ENCODE measurements at places on chromosomes 5 and 9.

DNA sequence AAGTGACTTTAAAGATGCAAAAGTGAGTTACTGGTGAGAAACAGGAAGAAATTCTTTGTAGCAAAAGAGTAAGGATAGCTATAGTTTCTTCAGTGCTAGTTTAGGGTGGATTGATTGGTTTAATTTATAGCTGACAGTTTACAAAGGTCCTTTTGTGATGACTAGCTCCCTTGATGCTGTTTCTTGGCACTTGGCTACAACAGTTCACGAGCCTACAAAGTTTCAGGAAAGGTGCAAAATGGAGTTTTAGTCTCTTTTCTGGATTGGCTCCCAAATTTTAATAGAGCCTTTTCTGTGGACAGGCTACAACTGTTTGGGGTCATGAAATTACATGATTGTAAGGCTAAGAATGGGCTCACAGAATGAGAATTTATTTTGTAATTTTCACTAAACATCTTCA lies 40.9 kb upstream of the BNIP1 start:
- DNase-seq, result no peak

DNA sequence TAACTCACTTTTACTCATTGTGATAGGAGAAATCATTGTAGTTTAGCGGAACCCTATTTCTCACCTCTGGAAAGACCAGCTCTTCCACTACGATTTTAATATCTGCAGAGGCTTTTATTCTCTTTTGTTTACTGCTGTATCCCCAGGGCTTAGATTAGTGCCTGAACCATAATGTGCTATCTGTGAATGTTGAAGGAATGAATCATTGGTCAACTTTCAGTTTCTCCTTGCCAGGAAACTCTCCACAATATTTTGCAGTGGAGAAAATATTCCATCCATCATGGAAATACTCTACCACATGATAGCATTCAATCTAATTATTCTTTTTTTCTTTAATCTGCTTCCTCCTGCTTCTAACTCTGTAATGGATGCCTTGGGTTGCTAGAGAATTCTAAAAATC lies 263.5 kb upstream of the PTPRD start:
- peak; percentile 58 for DNase-seq

DNA sequence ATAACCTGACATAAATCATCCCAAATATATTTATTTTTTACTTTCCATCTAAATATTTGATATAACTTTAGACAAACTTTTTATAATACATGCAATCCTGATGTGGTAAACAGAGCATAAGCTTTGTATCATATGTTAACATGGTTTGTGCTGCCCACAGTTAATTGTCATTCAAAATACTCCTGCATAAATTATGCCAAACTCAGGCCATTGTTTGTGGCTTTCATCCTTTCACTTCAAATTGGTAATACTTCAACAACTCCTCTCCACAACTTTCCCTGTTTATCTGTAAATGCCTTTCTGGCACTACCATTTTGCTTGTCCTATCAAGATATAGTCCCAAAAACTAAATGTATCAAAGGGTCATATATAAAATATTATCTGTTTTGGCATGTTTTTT lies 586.7 kb downstream of the HINT1 start:
- DNase-seq, result no peak

GRCh38 chr5:158308429-158309025 lies 449.6 kb upstream of the CLINT1 start:
- DNase-seq, result no peak

GRCh38 chr5:180873615-180874520 lies 12.8 kb upstream of the ZFP62 start:
- DNase-seq, result peak; percentile 30

GRCh38 chr5:142939884-142940283 lies 169.7 kb downstream of the ARHGAP26 start:
- DNase-seq, result peak; percentile 37

DNA sequence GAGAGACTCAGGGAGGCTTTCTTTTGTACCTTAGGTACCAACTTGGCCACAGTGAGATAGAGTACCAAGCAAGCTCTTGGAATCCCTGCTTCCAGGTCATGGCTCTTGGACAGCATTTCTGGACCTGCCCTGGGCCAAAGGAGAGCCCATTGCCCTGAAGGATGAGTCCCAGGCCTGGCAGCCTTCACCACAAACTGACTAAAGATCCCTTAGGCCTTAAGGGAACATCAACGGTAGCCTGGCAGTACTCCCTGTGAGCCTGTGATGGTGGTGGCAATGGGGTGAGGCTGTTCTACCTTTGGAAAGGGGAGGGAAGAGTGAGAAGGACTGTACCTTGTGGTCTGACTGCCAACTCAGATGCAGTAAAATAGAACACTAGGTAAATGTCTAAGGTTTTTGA lies 334.6 kb downstream of the SPOCK1 start:
- DNase-seq, result no peak

DNA sequence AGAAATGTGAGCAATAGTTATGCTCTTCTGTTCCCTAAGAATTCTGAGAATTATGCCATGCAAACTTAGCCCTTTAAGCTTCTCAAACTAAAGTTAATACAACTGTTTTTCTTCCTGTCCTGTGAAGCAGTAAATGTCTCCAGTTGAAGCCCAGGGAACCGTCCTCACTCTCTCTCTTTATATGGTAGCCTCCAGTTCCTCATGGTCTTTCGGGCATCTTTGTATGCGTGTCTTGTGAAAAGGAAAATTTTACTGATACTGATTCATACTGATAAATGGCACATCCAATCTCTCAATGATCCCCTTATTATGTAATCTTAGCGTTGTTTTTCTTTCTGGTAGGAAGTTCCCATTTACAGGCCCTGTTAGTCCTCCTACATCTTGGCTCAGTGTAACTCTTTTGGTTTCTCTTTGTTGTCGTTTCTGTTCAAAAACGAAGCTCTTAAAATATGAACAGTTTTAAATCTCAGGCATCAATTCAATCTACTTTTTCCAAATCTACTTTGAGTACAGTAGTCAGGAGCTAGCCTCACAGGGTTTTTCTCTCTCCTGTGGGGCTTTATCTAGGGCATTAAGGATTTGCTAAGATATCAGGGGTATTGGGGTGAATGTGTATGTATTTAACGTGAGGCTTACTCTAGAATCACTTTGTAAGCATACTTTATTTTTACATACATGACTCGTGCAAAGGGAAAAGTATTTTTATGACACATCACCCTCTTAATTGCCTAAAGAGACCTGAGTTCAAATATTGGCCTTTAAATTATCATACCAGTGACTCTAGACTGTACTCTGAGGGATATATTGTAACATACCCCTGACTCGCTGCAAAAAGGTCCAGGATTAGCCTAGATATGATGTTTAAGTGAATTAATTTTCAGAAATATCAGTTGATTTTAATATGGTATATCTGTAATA lies 258.0 kb downstream of the NR3C1 start:
- DNase-seq, result no peak

- DNase-seq, result no peak
Measured at GRCh38 chr9:12934545-12935272, 159.9 kb downstream of the LURAP1L start.

DNA sequence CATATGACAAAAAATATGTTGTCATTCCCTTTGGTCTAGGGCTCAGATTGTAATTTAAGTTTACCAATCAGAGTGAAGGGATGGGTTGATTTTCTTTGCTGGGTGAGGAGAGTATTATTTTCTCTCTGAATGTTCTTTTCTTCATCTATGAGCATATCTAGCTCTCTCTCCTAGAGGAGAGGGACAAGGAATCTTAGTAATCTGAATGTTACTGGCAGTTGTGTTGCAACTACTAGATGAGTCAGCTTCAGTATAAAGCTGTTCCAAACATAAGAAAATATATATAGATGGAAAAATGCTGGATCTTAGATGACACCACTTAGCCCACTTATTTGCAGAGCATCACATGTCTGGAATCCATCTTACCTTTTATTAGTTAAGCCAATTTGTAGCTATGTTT lies 259.3 kb downstream of the TUSC1 start:
- no peak for DNase-seq

GRCh38 chr9:121772600-121773285 lies 121.3 kb downstream of the DAB2IP start:
- peak; percentile 88 for DNase-seq

GRCh38 chr9:27157736-27158135 lies 48.7 kb downstream of the TEK start:
- no peak for DNase-seq

DNA sequence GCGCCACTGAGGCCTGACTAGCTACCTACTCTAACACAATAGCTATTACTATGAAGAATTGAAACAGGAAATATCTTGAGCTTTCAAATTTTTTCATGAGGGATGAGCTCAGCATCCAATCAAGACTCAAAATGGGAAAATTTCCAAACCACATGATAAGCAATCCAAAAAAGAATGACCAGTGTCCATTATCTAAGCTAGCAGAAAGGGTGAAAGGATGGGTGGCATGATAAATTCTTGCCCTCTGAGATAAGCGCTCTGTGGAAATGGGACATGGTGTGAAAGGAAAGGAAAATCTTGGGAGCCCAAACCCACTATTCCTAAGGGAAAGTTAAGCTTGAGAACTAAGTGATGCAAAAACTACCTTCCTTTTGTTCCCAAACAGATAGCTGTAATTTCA lies 170.2 kb upstream of the NREP start:
- DNase-seq, result no peak

- DNase-seq, result no peak
Measured at GRCh38 chr9:133489253-133490190, 10.6 kb upstream of the SLC2A6 start.

- no peak for DNase-seq
Measured at GRCh38 chr9:100698945-100699344, 121.1 kb downstream of the CAVIN4 start.

DNA sequence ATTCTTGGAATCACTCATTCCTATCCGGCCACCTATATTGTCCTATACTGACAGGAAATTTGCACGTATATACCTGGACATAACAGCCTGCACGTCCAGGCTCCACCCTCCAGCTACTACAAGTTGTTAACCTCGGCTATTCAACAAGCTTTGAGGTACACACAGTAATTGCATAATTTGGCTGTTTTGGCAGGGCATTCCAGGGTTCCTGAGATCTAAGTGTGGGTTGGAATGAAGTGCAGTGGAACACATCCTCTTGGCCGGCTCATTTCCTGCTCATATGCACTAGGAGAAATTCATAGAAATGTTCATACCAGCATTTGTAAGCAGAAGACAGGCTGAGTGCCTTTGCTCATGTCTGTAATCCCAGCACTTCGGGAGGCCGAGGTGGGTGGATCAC lies 222.3 kb downstream of the FBXL7 start:
- DNase-seq, result no peak

DNA sequence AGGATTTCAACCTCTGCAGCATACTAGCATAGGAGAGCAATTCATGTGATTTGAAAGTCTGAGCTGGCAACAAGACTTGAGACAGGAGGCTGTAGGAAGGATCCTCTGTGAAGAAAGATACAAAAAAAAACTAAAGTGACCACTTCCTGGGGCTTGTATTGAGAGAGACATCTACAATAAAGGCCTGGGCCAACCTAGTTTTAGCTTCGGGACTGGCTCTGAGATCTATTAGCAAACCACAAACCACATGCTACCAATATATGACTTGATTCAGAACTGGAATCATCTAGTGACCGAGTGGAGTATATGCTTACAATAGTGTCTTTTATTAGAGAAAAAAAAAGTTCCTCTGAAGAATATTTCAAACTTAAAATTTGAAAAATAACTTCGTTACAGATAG lies 1448.9 kb upstream of the CDH6 start:
- DNase-seq, result no peak

GRCh38 chr5:88290801-88291200 lies 22.2 kb upstream of the TMEM161B start:
- DNase-seq, result no peak

DNA sequence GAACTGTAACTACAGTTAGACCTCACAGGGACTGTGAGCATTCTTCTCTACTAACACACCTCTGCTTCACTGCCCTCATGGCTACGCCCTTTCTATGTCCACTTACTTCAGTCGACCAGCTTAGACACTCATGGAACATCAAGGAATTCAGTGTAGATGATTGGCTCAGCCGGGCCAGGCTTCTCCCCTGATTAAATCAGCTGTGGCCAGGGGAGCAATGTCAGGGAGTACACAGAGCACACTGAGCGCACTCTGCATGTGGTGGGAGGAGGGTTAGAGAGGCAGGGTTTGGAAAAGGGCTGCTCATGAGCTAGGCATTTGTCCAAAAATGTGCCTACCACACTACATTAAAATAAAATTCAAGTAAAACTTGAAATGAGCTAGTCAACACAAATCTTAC lies 400.5 kb downstream of the ARRDC3 start:
- no peak for DNase-seq

DNA sequence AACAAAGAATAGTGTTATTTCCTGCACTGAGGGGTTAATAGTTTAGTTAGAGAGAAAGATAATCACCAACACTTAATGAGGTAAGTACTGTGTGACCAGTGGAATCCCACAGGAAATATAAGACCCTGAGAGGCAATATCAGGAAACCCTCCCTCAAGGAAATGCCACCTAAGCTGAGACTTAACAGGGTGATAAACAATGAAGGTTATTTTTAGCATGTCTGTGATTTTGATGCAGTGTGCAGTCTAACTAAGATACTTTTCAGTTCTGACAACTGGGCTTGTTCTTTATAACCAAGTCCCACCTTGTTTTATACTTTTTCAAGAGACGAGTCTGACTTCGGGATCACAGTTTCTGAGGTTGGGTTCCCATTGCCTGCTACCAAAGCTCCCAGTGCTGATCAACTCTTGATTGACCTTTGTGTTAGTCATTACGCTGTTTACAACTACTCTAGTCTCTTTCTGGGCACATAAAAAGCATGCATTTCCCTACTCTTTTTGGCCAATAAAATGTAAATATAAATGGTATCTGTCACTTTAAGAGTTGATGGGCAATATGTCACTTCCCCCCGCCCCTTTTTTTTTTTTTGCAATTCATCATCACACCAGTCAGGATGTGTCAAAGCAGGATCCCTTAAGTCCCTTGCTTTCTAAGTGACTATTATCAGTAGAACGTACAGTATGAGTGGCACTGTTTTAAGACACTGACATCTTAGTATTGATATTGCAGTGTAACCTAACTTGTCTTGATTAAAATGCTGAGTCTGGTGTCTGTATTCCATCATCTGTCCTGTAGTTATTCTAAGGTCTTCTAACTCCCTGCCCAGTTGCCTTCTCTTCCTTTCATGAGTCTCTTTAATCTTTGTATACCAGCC lies 31.4 kb downstream of the C6 start:
- no peak for DNase-seq

GRCh38 chr5:1209896-1210776 lies 8.7 kb downstream of the SLC6A19 start:
- DNase-seq, result no peak

DNA sequence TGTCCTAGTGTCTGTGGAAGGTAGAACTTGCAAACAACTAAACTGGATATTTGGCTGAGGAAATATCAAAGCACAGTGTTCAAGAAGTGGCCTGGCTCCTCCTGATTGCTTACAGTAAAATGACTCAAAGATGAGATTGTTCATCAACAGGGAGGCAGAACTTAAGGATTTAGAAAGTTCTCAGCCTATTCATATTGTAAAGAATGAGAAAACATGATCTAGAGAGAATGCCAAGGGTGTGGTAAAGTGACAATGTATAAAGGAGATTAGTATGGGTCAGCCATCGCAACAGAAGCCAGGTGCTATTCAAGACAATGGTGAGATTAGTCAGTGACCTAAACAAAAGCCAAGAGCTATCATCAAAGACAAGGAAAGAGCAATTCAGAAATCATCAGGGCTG lies 372.3 kb downstream of the SPOCK1 start:
- DNase-seq, result no peak
